NCI-H345 (cell line): ENCODE measurements at places on chromosomes 5 and 9.

- DNase-seq: no peak
These were observed 685.8 kb downstream of the MAT2B start for GRCh38 chr5:164191240-164191639.

DNA sequence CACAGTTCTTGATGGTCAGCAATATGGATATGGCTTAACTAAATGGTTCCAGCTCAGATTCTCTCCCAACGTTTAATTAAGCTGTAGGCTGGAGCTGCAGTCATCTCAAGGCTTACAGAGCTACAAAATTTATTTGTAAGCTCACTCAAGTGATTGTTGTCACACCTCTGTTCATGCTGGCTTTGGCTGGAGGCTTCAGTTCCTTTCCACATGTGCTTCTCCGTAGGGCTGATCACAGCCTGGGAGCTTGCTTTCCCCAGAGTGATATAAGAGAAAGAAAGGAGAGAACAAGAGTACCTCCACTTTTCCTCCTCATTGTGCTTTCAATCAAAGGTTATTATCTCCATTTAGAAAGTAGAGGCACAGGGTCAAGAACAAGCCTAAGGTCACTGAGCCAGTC lies 182.7 kb upstream of the KCNN2 start:
- no peak for DNase-seq

DNA sequence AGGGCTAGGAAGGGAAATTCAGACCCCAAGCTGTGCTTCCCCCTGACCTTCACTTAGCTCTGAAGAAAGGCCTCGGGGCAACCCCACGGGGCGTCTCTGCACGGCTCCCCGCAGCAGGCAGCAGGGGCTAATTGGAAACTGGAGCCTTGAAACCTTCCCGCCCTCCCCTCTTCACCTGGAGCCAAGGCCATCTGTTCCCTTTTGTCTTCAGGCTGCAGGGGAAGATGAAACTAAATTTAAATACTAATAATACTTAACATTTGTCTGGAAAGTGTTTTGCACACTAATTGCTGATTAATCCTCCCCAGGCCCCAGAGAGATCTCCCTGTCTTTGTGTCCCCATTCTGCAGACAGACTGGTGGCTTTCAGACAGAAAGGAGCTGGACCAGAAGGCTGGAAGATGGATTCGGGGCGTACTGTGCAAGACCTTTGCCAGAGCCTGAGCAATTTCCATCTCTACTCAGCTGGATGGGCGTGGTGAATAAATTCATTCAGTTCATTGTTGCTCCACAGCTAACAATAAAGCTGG lies 34.1 kb upstream of the CPLX2 start:
- DNase-seq: peak; percentile 95

DNA sequence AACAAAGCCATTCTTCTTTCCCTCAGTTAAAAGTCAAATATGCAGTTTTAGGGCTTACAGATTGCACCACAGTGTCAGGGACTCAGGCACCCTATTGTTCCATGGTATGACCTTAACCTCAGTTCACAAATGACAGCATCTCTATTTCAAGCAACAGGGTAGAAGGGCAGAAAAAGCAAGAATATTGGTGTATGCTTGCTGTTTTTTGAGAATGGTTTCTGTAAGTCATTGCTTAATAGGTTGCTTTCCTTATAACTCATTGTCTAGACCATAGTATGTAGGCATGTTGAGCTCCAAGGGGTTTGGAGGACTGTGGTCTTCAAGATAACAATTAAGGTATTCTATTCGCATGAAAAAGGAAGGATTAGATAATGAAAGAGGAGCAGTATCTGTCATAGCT lies 183.5 kb upstream of the EDIL3 start:
- DNase-seq: no peak

- DNase-seq: no peak
These were observed 19.0 kb downstream of the HMGCS1 start for GRCh38 chr5:43294226-43294625.

GRCh38 chr5:37077146-37077545 lies 172.0 kb downstream of the CPLANE1 start:
- DNase-seq: no peak

- DNase-seq: no peak
These were observed 13.8 kb downstream of the AOPEP start for GRCh38 chr9:94740145-94740840.

DNA sequence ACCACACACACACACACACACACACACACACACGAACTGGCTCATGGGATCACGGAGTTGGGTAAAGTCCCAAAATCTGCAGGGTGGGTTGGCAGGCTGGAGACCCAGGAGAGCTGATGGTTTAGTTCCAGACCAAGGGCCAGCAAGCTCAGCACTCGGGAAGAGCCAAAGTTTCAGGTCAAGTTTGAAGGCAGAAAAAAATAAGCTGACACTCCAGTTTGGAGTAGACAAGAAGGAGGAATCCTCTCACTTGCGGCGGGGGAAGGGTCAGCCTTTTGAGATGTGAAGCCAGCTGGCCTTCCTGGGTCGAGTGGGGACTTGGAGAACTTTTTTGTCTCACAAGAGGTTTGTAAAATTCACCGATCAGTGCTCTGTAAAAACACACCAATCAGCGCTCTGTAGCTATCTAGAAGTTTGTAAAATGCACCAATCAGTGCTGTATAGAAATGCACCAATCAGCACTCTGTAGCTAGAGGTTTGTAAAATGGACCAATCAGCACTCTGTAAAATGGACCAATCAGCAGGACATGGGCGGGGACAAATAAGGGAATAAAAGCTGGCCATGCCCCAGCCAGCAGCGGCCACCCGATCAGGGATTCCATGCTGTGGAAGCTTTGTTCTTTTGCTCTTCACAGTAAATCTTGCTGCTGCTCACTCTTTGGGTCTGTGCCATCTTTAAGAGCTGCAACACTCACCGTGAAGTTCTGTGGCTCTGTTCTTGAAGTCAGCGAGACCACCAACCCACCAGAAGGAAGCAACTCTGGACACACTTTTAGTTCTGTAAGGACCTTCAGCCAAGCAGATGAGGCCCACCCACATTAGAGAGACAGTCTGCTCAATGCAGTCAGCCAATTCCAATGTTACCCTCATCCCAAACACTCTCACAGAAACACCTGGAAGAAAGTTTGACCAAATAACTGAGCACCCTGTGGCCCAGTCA lies 37.8 kb upstream of the UNC5A start:
- no peak for DNase-seq
